ENCODE measurements at places on chromosomes 4 and X. TPM values are rescaled to one million over a fixed set of nuclear protein-coding genes. Genes with fewer than 3 reads are reported as not detected.

DNA sequence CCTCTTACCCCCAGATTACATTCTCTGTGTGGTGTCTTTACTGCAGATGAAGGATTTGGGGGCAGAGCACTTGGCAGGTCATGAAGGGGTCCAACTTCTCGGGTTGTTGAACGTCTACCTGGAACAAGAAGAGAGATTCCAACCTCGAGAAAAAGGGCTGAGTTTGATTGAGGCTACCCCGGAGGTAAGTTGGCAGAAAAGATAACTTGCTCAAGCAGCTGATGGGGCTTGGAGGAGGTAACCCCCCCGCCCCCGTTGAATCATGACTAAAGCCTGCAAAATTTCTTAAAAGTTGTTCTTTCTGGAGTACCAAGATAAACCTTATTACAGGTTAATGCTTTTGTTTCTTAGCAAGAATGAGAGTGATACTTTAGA is 1.5 kb downstream of the CCNG2 start:
- DNase-seq: no peak

LAMTOR3 gene
- total RNA-seq: 42.4 TPM

DNA sequence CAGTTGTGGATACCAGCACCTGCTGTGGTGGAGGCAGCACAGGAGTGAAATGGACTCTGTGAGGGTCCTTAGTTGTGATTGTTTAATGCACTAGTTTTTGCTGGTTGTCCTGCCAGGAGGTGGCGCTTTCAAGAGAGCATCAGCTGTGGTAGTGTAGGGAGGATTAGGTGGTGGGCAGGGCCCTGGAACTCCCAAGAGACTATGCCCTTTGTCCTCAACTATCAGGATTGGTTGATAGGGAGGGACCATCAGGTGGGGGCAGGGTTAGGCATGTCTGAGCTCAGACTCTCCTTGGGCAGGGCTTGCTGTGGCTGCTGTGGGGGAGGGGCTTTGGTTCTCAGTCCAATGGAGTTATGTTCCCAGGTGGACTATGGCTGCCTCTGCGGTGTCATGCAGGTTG is 121.9 kb downstream of the RRAGB start:
- no peak for DNase-seq

GRCh38 chrX:47587906-47588735 is 5.9 kb downstream of the TIMP1 start:
- no peak for DNase-seq

DNA sequence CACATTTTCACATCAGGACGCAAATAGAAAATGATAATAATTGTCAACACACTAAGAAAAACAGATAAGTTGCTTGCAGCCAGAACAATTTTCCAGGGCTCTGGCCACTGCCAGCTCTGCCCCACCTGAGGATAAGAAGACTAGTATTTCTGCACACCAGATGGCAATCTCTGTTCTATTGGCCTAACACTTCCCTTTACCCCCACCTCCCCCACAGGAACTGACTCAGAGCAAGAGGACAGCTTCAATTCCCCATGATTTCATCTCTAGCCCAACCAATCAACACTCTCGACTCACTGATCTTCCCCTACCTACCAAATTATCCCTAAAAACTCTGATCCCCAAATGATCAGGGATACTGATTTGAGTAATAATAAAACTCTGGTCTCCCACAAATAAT is 164.0 kb downstream of the SMARCA1 start:
- no peak for DNase-seq

POU3F4 gene
- total RNA-seq: not detected

DNA sequence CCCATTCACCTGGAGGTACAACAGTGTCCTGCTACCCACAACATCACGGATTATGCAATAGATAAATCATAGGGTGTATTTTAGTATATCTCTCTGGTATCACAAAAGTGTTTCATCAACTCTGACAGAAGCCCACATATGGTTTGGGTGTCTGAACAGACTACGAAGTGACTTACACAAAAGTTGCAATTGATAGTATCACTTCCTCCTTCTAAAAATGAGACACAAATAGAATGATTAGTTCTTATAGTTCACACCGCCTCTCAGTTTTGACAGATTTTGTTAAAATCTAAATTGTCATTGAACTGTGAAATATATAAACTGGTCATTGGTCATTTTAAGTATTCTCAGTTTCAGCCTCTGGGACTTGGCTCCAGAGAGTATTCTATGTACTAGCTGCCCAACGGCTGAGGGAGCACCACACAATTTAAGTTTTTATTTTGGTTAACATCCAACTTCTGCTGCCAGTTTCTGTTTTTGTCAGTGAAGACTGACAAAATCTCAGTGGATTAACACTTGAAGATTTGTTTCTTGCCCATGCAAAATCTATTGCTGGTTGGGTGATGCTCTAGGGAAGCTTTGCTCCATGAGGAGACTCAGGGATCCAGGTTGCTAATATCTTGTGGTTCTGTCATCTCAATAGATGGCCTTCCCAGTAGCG is 113.8 kb upstream of the PUDP start:
- DNase-seq: no peak

- DNase-seq: no peak
Observed at GRCh38 chrX:81168391-81168790, 33.3 kb downstream of the HMGN5 start.

GRCh38 chr4:167424341-167425256 is 190.3 kb upstream of the SPOCK3 start:
- DNase-seq: no peak

GRCh38 chrX:35680940-35681346 is 117.2 kb upstream of the MAGEB16 start:
- DNase-seq: no peak

GRCh38 chr4:76659103-76659490 is 224.1 kb downstream of the SHROOM3 start:
- DNase-seq: no peak

GRCh38 chr4:70914000-70914399 is 11.8 kb downstream of the MOB1B start:
- DNase-seq: no peak

DNA sequence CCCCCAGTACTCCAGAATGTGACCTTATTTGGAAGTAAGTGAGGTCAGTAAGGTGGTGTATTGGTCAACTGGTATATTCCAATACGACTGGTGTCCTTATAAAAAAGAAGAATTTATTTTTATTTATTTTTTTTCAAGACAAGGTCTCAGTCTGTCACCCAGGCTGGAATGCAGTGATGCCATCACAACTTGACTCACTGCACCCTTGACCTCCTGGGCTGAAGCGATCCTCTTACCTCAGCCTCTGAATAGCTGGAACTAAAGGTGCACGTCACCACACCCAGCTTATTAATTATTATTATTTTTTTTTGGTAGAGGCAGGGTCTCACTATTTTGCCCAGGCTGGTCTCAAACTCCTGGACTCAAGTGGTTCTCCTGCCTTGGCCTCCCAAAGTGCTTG is 115.1 kb upstream of the PITX2 start:
- DNase-seq: no peak

AFF2 gene
- 5.8 TPM for total RNA-seq

DNA sequence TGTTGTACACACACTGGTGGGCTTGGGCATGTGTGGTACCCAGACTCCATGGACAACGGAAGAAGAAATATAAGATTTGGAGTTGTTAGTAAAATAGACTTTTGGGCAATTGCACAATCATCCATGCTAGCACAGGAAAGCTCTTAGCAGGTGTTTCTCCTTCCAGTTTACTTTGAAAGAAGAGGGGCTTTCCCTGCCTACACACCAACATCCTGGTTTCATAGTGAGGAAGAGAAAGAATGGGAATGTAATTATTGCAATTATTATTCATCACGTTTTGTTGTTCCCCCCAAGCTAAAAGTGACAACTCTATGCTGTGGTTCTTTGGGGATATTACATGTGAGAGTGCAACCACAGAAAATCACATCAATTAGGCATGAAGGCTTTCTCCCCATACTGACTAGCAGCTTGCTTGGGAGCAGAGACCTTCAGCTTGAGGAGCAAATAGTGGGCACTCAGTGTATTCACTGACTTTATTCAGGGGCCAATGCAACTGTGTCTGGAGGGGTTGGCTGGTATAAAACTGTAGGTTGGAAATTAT is 57.2 kb upstream of the PUDP start:
- DNase-seq: no peak

DNA sequence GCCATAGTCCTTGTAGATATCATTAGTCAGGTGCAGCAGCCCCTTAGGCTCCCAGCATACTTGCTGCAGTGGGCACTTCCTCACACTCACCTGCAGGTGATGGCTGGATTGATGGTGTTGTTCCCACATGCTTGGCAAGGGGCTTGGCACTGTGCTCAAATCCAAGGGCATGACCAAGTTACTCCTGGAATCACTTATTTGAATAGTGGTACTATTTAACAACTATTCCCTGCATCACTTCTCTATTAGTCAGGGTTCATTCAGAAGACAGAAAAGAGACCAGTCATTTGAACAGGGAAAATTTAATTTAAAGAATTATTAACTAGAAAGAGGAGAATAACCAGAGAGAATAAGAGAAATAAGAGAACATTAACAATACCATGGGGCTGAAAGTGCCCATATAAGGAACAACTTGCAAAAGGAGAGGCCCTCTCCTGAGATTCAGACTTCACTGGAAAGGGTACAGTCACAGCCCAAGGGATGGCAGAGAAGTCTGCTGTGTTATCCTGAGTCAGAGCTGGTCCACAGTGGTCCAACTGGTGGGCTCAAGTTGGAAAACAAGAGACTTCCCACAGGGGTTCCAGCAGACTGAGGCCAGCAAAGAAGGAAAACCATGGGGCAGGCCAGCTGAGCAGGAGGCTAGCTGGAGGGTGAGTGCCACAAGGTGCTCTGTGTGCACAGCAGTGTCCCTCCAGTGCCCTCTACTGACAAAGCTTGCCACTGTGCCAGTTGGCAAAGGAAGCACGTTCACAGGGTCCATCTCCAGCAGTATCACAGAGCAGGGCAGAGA is 9.8 kb downstream of the SPP1 start:
- no peak for DNase-seq

MAGEB2 gene
- not detected for total RNA-seq

TMEM150C gene
- 4.3 TPM for total RNA-seq

DNA sequence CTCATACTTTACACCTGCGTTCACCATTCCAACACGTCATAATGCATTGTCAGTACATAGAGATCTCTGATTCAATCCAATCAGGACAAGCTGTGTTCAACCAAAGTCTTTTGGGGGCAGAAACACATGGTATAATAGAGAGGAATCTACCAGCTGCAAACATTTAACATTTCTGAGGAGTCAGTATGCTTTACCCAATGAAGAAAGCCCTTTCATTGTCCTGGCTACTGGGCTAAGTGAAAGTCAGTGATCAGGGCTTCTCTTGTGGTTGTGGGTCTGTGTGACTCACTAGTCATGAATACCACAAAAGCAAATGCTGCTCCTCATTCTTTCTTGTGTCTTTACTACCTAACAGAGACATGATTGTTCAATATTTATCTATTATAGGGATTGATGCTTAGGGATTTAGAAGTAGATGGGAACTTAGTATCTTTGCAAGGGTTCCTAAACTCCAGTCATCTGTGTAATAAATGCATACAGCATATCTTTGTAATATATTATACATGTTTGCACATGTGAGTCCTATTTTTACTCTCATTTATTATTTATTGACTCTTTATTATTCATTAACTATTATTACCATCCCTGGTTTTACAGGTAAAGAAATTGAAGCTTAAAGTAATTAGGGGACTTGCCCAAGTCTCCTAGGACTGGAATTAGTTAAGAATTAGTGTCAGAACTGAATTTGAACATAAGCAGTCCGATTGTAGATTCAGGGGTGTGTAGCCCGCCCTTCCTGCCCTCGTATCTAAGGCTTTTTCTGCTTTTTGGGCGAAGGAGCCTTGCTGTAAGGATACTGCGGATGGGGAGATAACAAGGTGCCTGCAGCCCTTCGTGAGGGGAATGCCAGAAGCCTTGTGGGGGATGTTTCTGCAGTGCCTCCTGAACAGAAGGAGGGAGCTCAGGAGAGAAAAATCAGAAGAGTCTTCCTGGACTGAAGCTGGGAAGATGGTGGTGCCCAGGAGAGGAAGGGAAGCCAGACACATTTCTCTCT is 353.1 kb upstream of the BOD1L1 start:
- no peak for DNase-seq

- DNase-seq: no peak
Observed at GRCh38 chrX:77389891-77390290, 57.3 kb upstream of the FGF16 start.

TAF7L gene
- 0.45 TPM for total RNA-seq

Data from mesothelial cell of epicardium (in vitro differentiated cells).